ENCODE measurements at places on chromosomes 6 and 20. TPM values are rescaled to one million over a fixed set of nuclear protein-coding genes. Genes with fewer than 3 reads are reported as not detected.

Gene GSTA2
- polyA plus RNA-seq, result 232 TPM

Gene PAX1
- polyA plus RNA-seq, result not detected

Gene TNNC2
- polyA plus RNA-seq, result 23.7 TPM

Gene PLAGL2
- polyA plus RNA-seq, result 6.7 TPM

Gene ALDH8A1
- 1.1 TPM for polyA plus RNA-seq

Gene MYL9
- 34.6 TPM for polyA plus RNA-seq

Gene OPRM1
- 0.09 TPM for polyA plus RNA-seq

Gene FGD2
- 5.7 TPM for polyA plus RNA-seq

Gene HLA-DQA1
- 31.1 TPM for polyA plus RNA-seq

Gene RPL10A
- polyA plus RNA-seq, result 2,395 TPM

Gene TEAD3
- 17.8 TPM for polyA plus RNA-seq

Gene PRSS16
- 17.1 TPM for polyA plus RNA-seq

Gene FOXC1
- polyA plus RNA-seq, result 0.27 TPM

Gene GLO1
- polyA plus RNA-seq, result 71.8 TPM

Gene GRIK2
- 0.27 TPM for polyA plus RNA-seq

Gene ADTRP
- 53.5 TPM for polyA plus RNA-seq

Gene TNFAIP3
- 14.5 TPM for polyA plus RNA-seq

Gene TNFRSF6B
- 15.9 TPM for polyA plus RNA-seq

Gene IL17A
- polyA plus RNA-seq, result 0.19 TPM

Gene UST
- polyA plus RNA-seq, result 0.81 TPM

Gene PDYN
- 0.01 TPM for polyA plus RNA-seq
